ENCODE measurements at places on chromosomes 3 and 15.

DNA sequence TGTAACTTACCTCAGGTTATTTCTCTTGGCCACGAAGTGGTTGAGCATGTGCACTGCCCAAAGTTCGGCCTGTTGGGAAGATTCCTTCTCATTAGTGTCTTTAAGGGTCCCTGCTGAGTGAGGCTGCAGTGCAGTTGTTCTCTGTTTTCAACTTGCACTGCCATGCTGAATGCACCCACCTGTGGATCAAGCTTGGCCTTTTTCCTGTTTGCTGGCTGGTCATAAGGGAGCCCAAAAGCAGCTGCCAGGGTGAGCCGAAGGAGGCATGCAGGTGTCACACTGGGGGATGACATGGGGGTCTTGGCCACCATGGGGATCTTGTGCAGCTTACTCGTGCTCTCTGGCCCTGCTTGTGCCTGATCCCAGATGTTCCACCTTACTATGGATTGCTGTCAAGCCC, 46.1 kb upstream of the RAF1 start:
- DNase-seq = no peak

- DNase-seq = no peak
Observed at GRCh38 chr15:89575656-89576416, 567 bp downstream of the TICRR start.

- no peak for DNase-seq
Observed at GRCh38 chr3:152175528-152175889, 93.2 kb upstream of the MBNL1 start.

- DNase-seq = no peak
Observed at GRCh38 chr3:25573386-25574171, 91.1 kb downstream of the TOP2B start.

DNA sequence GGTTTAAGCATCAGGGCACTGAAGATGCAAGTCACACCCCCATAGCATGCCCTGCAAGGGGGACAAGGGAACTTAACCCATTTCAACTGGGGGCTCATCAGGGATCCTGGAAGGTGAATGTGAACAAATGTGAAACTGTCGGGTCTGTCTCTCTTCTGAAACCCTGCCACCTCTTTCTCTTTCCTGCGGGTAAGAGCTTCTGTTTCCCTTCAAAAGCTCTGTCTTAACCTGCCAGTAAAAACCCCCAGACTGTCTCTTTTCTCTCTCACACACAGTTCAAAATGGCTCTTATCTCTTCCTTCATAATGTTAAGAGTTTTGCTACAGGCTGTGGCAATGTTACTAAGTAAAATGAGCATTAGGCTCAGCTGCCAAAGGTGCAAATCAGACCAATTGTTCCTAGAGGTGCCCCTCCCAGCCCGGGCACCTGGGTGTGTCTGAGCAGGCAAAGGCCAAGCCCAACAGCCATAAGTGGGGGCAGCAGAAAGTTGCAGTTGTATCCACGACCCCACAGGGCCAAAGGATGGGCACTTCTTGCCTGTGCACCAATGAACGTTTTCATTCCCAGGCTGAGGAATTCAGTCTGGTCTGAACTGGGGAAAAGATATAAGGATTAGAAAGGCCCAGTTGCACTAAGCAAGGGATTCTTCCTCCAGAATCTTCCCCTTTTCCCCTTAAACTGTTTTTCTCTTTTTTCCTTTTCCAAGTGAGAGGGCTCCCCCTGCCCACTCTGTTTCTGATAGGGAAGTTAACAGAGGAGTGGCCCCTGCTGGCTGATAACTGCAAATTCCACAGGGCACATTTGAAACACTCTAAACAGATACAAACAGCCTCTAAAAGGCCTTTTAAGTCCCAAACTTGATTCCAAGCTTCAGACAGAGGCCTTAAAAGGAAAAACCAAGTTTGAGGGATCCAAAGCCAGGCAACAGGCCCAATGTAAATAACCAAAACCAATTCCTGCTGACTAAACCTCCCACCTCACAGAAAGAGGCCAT, 113.8 kb upstream of the EPHA6 start:
- no peak for DNase-seq

- DNase-seq = no peak
Observed at GRCh38 chr3:62667714-62668113, 207.5 kb downstream of the CADPS start.

DNA sequence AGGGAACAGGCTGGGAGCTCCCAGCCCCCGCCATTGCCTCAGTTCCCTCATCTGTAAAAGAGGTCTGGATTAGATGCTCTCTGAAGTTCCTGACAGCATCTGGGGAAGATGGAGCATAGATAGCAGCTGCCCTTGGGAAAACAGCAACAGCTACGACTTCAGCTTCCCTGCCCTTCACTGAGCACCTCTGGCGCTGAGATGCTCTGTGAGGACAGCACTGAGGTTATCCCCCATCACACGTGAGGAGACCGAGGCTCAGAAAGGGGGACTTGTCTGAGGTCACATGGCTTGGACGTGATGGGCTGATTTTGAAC, 11.1 kb upstream of the RPL29 start:
- no peak for DNase-seq
